Vagina (tissue), 2 donors: ENCODE measurements at places on chromosomes 13 and 19. TPM values are rescaled to one million over a fixed set of nuclear protein-coding genes. Genes with fewer than 3 reads are reported as not detected.

AKT1S1 gene
- total RNA-seq: 16.9 TPM

RUBCNL gene
- total RNA-seq: 1.7 TPM

DNA sequence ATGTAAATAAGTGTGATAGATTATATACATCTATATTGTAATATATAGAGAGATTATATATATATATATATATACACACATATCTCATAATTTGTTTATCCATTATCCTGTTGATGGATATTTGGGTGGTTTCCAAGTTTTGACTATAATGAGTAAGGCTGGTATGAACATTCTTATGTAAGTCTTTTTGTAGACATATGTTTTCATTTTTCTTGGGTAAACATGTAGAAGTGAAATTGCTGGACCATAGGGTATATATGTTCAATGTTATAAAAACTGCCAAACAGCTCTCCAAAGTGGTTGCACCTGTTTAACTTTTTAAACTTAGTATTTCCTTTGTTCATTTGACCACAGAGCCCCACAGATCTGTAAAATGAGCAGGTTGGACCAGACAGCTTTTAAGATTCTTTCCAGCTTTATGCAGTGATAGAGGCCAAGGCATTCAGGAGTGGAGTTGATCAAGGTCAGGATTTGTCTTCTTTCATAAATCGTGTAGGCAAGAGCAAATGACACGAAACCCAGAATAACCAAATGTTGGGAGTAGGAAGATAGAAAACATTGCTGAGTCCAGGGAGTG, 21.7 kb upstream of the KATNAL1 start:
- DNase-seq: no peak
- H3K4me3 ChIP-seq: no peak overlapping the region
- peak overlapping the region; percentile 56 for H3K27ac ChIP-seq
- no peaks in the 10 kb centered on the region for H3K27me3 ChIP-seq
- peaks cover 25% of the 10 kb centered on the region for H3K4me1 ChIP-seq

GRCh38 chr13:104817271-104817670, 1718.2 kb downstream of the EFNB2 start:
- no peaks in the 10 kb centered on the region for H3K4me1 ChIP-seq
- no peaks in the 10 kb centered on the region for H3K36me3 ChIP-seq
- H3K4me3 ChIP-seq: no peak overlapping the region
- no peak overlapping the region for H3K27ac ChIP-seq

DNA sequence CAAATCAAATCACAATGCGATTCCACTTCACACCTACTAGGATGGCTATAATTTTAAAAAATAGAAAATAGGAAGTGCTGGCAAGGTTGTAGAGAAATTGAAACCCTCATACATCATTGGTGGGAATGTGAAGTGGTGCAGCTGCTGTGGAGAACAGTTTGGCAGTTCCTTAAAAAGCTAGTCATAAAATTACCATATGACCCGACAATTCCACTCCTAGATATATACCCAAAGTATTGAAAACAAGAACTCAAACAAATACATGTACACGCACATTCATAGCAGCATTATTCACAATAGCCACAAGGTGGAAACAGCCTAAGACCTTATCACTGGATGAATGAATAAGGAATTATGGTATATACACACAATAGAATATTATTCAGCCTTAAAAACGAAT, 12.0 kb downstream of the HMGB1 start:
- no peaks in the 10 kb centered on the region for H3K27me3 ChIP-seq
- H3K36me3 ChIP-seq: no peaks in the 10 kb centered on the region
- no peak overlapping the region for H3K4me3 ChIP-seq
